ENCODE measurements at places on chromosomes 5 and 9.

DNA sequence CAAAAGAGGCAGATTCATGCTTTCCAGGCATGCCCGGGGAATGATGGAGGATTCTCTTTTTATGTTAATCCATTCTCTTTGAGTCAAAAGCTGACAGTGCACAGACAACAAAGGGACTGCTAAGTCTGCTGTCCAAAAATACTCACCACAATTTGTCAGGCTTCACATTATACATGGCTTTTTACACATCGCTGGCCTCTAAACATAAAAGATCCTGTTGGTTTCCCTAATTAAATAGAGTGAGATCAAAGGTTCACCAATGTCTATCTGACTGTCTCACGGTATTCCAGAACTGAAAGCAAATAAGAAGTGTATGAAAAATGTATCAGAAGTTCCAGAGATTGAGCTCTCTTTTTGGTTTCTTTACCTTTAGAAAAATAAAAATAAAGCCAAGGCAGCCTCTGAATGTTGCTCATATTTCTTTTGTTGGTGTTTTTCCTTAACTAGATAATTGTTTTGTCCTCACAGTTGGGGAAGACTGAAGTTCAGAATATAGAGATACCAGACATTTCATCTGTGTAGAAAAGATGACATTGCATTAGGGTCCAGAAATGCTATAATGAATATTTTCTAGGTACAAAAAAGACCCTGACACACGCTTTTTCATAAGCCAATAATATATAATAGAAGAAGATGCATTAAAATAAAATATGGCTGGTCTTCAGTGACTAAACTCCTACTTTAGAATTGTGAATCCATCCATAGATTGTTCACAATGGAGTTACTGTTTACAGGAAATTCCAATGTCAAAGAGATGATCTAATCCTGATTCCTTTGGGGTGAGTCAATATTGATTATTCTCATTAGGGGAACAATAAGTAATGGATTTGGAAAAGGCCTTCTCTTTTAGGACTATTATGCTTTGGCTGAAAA is 688.2 kb upstream of the CDH6 start:
- DNase-seq: peak; percentile 53

GRCh38 chr5:53399926-53400697 is 80.3 kb upstream of the FST start:
- DNase-seq: no peak

DNA sequence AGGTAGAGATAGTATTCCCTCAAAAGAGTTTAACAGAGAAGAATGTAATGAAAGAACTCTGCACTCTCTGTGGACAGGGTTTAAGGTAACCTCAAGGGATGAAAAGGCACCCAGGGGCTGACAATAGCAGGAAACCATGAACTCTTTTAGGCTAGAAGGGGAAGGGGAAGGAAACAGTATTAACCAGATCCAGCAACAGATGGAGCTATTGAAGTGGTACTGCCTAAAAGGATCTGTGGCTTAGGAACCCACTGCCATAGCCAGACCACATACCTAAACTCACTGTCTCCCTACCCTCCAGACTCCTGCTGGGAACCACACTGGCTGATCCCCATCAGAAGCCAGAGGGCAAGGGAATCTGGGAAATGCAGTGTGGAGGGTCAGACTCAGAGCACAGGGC is 35.5 kb downstream of the PLGRKT start:
- no peak for DNase-seq

DNA sequence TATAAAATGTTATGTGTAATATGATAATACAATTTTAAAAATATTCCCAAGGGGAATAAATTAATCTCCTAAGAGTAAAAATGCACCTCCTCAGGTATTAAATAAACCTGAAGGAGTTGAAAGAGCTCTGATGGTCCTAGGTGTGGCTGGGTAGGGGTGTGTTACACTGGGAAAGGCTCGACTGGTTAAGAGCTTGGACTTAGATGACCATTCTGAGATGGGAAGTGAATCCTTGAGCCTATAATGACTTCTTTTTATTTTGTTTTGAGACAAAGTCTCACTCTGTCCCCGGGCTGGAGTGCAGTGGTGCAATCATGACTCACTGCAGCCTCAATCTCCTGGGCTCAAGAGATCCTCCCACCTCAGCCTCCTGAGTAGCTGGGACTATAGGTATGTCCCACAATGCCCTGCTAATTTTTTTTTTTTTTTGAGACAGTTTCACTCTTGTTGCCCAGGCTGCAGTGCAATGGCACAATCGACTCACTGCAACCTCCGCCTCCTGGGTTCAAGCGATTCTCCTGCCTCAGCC is 9.2 kb upstream of the HABP4 start:
- DNase-seq: no peak

- no peak for DNase-seq
These were observed 14.5 kb upstream of the CAMSAP1 start for GRCh38 chr9:135921749-135922310.

DNA sequence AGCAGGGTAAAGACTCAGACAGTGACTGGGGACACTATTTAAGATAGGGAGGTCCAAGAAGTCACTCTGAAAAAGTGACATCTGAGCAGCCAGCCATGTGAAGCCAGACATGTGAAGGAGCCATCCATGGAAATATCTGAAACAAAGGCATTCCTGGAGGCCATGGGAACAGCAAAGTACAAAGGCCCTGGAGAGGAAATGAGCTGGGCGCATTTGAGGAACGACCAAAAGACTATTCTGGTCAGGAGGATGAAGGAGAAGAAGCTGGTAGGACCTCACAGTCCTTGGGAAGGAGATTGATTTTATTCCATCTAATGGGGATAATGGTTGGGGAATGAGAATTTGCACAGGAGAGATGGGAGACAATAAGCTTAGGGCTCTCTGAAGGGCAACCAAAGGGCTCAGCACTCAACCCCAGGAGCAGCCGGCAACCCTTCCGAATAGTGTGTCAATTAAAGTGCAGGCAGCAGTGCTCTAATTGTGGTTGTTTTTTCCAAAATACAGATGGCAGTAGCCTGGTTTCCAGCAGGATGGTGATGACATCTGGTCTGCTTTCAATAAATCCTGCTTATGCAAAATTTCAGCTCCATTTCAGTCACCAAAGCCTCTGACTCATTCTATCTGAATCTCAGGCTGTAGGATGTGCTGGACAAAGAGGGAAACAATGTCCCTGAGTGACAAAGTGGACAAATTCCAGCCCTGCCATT is 26.7 kb downstream of the FOXI1 start:
- DNase-seq: peak; percentile 38

DNA sequence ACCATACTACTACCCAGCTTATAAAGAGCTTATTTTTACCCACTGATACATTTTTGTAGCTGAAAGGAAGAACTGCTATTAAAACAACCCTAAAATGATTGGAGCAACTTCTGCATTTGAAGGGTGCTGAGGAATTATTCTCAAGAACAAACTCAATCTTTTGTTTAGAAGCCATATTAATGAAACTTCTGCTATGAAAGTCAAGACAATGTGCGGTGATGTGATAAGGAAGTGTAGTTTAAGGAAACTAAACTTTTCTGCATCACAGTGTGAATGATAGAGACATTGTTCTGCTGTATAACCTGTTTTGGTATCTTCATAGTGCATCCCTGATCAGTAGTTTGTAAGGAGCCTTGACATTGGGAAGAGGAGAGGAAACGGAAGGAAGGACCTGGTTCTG is 408.5 kb downstream of the TMEM38B start:
- no peak for DNase-seq

- DNase-seq: no peak
These were observed 450.5 kb downstream of the ELAVL2 start for GRCh38 chr9:23375511-23375910.

- no peak for DNase-seq
These were observed 61.7 kb downstream of the DAP start for GRCh38 chr5:10699281-10699874.

DNA sequence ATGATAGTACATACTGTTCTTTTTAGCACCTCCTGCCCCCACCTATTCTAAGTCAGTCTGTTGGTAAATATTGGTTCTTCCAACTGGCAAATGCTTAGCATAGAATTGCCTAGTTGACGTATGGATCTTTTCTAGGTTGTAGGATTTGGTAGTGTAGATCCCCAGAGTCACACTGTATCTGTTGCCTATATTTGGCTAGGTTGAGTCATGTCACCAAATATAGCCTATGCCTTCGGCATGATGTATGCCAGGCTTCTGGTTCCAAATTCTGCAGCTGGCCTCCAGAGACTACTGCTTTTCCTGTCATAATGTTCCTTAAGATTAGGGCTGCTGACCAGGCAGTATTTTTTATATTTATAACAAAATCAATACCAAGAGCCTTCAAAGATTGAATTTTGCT is 38.2 kb downstream of the CPEB4 start:
- DNase-seq: no peak

GRCh38 chr9:37381094-37381741 is 41.3 kb upstream of the GRHPR start:
- no peak for DNase-seq

DNA sequence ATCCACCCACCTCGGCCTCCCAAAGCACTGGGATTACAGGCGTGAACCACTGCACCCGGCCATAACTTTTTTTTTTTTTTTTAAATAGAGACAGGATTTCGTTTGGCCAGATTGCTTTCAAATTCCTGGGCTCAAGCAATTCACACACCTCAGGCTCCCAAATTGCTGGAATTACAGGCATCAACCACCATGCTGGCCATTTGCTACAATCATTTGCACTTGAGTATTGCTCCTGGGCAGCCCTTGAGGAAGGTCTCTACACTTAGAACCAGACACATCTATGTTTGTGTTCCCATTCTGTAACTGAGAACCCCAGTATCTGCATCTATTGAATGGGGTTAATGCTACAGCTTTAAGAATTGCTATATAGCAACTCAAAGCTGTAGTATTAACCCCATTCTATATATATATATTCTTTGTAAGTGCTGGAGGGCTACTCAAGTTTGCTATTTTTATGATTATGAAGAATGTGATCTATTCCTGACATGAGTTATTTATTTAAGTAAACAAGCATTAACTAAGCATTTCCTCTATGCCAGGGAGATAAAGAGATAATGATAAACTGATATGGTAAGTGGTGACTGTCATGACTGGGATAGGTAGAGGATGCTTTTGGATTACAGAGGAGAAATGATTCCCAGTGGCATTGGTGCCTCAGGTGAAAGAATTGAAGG is 496.5 kb upstream of the TNC start:
- no peak for DNase-seq

- DNase-seq: no peak
These were observed 13.0 kb downstream of the CHSY3 start for GRCh38 chr5:129917224-129917623.

DNA sequence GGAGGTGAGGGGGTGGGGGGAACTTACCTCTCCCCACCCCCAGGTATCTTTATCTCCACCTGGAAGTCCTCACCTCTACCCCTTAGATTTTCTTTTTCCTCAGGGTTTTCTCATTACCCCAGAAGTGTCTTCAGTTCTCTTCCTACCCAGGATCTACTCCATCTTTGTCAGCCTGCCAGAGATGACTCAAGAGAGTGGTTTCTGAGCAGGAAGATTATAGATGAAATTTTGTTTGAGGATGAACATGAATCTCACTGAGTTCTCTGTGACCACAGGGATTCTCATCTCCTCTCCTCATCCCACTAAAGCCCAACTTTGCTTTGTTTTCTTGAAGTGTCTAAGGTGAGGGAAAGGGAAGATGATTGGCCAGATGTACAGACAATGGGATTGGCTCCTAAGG is 5.2 kb upstream of the HINT2 start:
- DNase-seq: no peak

DNA sequence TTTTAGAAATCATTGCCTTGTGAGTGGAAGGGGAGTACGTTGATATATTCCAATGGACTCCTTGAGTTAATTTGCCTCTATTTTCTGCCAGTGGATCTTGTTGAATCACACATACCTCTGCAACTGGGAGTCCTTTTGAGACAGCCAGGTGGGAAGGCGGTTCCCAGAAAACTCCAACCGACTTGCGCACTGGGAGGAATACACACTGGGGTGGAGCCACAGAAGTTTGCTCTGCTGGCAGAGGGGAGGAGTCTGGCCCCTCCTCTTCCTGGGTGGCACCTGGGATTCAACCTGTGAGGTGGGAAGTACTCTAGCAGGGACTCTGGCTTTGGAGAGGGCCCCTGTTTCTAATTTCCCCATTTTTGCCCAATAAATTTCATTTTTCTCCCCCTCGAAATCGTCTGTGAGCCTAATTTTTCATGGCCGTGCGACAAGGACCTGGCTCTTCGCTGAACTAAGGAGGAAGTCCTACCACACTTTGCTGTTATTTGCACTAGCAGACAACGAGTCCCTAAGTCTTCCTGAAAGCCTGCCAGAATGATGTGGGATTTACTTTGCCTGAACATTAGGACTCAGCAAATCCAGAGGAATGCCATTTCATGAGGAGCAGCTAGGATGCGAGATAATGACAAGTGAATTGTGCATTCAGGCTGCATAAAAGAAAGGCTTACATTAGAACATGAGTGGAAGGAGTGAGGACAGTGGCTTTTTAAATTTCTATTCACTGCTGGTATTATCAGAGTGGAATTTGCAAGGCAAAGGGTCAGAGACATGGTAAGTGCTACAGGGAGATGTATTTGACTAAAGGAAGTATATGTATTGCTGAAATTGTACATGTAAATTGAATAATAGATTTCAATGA is 67.2 kb downstream of the PRLR start:
- no peak for DNase-seq

Measured in RWPE1 (cell line).